ENCODE measurements at places on chromosomes 6 and 20.
A peak's percentile ranks its signal among the peaks of the same experiment; 100 is the strongest.

DNA sequence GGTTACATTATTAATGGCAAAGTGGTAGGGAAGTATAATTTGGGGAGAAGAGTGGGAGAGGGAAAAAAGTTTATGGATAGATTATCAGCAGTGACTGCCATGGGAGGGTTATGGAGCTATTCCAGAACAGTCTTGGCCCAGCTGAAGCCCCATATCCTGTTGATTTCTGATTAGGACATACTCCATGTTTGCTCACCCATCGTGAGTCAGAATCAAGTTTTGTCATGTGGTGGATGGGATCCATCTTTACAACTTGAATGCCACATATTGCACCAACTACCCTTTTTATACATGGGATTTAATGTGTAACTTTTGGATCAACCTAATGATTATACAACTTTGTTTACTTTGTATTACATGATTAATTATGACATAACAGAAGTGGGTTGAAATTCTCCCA lies 217.0 kb downstream of the HAO1 start:
- ATAC-seq: no peak

DNA sequence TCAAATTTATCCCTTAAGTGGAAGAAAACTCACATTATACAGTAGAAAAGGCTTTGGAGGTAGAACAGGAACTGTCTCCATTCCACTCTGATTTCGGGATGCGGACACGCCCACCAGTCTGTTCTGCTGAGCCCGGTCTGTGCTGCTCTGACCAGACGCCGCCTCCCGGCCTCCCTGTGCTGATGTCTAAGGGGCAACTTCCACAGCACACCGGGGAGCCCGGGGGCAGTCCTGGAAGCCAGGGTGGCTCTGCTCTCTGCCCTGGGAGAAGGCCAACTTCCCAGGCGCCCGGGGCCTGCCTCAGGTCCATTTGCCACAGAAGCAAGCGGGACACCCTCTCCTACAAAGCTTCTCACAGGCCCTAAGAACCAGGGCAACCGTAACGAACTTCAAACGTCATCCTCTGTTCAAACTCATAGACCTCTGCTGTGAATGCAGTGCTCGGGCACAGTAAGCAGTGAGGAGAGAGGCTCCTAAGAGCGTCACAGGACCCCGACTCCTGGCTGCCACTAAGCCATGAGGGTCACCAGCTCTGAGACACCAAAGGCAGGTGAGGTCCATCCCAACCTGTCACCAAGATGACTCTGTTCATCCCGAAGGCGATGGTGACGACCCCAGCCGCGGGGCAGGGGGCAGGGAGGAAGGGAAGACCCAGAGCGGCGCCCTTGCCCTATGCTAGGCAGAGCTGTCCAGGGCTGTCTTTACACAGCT lies 5.6 kb downstream of the TAF4 start:
- no peak for ATAC-seq

- no peak for ATAC-seq
Measured at GRCh38 chr6:21437581-21437980, 156.0 kb upstream of the SOX4 start.

DNA sequence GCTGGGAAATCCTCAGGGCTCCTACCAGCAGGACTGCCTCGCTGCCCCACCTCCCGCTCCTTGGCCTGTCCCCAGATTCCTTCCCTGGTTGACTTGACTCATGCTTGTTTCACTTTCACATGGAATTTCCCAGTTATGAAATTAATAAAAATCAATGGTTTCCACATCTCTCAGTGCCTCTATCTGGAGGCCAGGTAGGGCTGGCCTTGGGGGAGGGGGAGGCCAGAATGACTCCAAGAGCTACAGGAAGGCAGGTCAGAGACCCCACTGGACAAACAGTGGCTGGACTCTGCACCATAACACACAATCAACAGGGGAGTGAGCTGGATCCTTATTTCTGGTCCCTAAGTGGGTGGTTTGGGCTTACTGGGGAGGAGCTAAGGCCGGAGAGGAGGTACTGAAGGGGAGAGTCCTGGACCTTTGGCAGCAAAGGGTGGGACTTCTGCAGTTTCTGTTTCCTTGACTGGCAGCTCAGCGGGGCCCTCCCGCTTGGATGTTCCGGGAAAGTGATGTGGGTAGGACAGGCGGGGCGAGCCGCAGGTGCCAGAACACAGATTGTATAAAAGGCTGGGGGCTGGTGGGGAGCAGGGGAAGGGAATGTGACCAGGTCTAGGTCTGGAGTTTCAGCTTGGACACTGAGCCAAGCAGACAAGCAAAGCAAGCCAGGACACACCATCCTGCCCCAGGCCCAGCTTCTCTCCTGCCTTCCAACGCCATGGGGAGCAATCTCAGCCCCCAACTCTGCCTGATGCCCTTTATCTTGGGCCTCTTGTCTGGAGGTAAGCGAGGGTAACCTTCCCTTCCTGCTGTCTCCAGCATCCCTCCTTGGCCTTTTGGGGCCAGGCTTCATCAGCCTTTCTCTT lies at the start of gene CFB:
TSS of gene CFB (plus strand) at position 589 of the 863 bp plus-strand sequence. CDS start at position 716, 127 bp downstream.
- no peak for ATAC-seq

DNA sequence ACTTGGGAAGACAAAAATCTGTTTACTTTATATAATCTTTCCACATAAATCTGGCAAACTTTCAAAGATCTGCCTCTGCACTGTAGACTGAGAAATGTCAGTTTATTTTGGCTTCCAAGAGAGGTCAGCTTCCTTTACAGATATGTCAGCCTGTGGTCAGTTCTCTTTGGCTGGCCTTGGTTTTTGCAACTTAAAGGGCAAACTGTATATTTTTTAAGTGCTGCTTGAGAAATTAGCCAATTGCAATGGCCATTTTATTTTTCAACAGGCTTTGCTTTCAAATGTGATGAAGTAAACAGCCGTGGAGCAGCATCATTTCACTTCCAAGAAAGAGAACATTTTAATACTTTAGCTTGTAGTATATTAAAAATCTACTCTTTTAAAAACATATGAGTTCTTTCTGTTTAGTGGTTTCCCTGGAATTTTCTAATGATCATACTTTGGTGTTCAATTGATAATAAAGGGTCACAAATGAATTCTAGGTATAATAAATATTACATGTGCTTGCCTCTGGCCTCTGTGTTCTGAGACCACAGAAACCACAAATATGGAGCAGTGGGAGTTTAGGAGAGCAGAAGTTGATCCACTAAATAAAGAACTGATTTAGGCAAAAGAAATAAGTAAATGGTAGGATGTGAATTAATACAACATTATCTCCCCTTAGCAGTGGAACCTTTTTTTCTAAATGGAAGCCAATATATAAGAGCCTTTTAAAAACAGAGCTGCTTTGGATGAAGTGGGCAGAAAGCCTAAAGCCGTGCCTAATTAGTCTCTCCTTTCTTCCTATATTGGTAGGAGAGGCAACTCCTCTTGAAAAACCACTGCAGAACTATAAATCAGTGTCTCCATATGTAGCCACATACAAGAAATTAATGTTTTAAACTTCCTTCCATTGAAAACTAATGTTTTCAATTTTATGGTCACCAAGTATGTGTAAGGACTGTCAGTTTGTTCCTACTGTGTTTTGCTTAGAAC lies 16.2 kb downstream of the ADGRB3 start:
- peak; percentile 19 for ATAC-seq

- peak; percentile 79 for ATAC-seq
Measured at GRCh38 chr6:10534419-10534762, 13.2 kb downstream of the GCNT2 start.

Data from stimulated activated memory B cell treated with anti-CD40 and anti-IgM and Interleukin-4, amounts not matched to agents 10 μg/mL and 1 μg/mL and 100 μg/mL, for 72 hours (primary cell).